CD8-positive, alpha-beta T cell (primary cell): ENCODE measurements at places on chromosomes 1 and 21.

- DNase-seq, result no peak
Measured at GRCh38 chr1:153483776-153484175, 23.3 kb upstream of the S100A7 start.

DNA sequence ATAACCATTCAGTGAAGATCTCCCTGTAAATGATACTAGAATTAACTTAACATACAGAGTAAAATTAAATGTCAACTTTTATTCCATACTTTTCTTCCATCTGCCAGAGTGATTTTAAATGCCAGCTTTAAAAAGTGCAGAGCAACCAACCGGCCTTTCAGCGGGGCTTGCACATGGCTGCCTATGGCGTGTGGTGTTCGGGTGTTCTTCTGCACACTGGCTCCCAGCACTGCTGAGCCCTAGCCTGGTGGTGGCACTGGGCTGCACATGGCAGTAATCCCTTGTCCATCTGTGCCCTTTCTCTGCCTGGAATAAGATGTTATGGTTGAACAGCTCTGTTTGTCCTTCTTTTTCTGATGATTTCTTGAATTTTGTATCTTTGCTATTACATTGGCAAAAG is 156.3 kb downstream of the SNX7 start:
- DNase-seq, result no peak

GRCh38 chr1:25936947-25937346 is 30.7 kb upstream of the STMN1 start:
- DNase-seq, result no peak

DNA sequence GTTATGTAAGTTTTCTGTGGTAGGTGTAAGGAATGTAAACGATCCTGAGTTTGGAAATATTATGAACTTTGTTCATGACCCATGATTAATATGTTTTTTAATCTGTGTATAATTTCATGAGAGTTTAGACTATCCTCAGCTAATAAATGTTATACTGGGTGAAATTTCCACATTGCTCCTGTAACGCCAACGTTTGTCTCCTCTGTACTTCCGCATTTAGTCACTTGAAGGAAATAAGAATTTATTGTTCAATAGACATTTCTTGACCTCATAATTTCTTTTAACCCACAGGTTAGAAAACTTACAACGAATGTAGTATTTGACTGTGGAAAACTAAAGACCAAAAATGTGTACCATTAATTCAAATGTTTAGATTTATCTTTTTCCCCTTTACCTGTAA is 876 bp downstream of the KCNJ15 start:
- no peak for DNase-seq

- no peak for DNase-seq
Measured at GRCh38 chr1:38569932-38570656, 289.5 kb downstream of the RRAGC start.

DNA sequence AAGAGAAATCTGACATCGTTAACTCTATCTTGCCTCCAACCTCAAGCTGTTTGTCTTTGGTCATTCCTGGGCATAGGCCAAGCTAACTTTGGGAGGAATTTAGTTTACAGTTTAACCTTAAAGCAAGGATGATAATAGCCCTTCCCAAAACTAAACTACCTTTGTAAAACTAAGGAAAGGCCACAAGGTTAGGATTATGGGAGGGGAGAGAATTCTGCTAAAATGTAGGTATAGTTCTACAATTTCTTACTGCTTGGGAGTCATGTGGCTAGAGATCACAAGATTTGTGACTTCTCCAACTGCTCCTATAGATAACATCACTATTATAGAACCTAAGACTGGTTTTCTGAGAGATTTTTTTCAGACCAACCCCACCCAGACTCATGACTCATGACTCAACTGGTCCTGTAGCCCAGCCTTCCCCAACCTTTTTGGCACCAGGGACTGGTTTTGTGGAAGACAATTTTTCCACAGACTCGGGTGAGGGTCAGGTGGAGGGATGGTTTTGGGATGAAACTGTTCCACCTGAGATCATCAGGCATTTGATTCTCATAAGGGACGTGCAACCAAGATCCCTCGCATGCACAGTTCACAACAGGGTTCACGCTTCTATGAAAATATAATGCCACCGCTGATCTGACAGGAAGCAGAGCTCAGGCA is 70.7 kb upstream of the MUTYH start:
- DNase-seq, result no peak

DNA sequence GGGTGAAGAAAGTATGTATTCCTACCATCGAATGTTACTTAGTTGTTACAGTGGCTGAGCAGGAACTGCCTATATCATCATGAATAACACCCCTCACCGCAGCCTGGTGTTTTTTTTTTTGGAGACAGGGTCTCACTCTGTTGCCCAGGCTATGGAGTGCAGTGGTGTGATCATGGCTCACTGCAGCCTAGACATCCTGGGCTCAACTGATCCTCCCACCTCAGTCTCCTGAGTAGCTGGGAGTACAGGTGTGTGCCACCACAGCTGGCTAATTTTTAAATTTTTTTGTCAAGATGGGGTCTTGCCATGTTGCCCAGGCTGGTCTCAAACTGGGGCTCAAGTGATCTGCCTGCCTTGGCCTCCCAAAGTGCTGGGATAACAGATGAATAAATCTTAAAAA is 7.3 kb downstream of the PATJ start:
- no peak for DNase-seq

DNA sequence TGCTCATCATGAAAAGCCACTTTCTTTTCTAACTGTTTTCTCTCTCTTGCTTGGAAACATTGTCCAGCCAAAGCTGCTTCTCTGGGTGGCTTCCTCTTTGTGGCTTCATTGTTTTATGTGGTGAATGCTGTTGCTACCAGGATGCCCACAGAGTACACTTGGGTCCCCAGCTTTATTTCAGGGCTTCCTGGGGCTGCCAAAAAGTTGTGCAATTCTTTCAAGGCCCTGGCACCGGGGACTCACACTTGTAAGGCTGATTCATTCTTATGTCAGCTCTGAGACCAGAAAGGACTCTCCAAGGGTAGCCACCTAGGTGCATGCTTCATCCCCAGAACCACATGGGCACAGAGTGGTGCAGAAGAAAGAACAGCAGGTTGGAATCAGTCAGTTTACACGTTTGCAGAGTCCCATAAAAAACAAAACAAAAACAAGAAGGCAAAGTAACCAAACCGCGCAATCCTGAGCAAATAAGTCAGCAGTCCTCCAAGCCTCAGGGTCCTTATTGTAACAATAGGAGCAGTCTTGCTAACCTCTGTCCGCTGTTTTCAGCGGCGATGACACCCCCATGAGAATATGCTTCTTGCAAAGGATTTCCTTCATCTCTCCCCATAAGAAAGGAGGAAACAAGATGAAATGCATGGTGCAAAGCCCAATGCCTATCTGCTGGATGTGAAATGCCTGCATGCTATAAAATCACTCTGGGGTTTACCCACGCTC is 89.9 kb upstream of the SSX2IP start:
- DNase-seq, result peak; percentile 16

DNA sequence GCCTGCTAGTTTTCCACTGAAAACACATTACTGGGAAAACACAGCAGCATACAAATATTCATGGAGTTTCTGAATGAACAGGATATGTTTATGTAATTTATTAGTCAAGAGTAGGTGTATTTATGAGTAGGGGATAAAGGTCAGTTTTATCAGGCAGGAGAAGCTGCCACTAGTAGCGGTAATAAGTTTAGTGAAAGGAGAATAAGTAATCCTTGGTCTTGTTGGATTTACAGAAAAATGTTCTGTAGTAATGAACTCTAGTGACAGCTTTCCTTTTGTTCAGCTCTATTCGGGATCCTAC is 1.2 kb downstream of the MAST2 start:
- no peak for DNase-seq

- DNase-seq, result no peak
Measured at GRCh38 chr1:245835386-245835785, 671.7 kb downstream of the SMYD3 start.

- DNase-seq, result no peak
Measured at GRCh38 chr1:39297551-39297950, 93.1 kb downstream of the MACF1 start.

DNA sequence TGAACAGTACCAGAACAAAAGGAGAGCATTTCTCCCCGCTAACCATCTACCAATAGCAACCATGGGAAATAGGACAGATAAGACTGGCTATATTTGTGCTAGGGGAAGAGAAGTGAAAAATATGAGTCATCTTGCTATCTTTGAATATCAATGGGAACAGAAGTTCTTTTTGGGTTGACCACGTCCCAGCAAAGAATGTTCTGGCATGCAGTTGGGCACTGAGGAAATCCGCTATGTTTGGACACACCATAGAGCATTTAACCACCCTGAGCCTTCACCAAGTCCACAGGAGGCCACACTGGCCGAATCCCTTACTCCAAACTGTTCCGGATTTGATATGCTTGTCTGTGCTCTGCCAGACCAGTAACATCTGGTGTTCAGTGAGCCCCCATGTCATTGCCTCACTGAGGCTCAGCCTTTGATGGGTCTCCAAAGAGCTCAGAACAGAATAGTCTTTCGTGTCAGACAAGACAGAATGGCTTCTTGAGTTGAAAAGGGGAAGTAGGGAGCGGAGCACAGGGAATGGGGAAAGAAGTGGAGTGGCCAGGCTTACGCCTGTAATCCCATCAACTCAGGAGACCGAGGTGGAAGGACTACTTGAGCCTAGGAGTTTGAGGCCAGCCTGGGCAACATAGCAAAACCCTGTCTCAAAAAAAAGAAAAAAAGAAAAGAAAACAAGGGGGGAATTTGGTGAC is 81.4 kb downstream of the SMYD2 start:
- no peak for DNase-seq

GRCh38 chr21:21064353-21064752 is 66.1 kb downstream of the NCAM2 start:
- DNase-seq, result no peak

DNA sequence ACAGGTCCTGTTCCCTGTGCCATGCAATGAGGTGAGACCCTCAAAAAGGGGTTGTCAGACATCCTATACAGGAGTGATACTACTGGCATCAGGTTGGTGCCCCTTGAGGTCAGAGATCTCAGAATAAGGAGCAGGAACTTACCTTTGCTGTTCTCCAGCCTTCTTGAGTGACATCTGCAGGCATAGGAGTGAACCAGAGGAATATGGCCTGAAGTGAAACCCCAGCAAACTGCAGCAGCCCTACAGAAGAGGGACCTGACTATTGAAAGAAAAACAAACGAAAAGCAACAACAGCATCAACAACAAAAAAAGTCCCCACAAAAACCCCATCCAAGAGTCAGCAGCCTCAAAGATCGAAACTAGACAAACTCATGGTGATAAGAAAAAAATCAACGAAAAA is 74.5 kb downstream of the CHD1L start:
- DNase-seq, result no peak

DNA sequence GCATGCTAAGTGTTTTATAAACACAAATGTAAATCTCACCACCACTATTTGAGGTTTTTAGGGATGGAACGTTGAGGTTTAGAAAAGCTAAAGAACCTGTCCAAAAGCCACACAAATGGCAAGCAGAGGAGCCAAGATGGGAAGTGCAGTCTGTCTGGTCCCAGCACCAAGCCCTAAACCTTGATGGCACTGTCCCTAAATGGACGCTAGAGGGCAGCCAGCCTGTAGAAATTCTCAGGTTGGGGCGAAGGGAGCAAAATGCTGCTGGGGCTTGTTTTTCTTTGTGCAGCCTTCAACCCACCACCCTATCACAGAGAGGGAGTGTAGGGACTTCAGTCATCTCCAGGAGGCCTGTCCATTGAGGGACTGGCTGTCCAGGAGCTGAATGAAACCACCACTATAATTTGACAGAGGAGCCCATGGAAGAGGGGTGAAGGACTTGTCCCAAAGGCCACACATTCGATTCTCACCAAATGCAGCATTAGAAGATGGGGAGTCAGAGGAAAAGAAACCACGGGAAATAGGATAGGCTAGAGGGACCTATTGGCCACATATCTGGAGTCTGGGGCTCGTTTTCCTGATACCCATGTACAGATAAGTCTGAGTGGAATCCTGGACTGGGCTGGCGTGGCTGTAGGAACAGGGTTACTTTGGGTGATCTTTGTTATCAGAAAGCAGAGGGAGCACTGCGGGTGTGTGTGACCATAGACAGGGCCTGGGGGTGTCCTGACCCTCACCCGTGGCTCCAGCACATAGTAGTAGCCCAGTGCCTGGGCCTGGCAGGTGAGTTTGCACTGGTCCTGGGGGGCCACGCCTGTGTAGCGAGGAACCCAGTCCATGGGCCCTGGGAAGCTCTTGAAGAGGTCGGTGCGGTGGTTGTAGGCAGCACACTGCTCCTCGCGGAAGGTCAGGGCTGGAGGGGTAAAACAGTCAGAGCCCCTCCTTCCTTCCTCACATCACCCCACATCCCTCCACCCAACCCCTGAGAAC is 6.1 kb downstream of the ADAMTS4 start:
- DNase-seq, result peak; percentile 85

- no peak for DNase-seq
Measured at GRCh38 chr1:226605318-226605950, 56.9 kb downstream of the STUM start.

DNA sequence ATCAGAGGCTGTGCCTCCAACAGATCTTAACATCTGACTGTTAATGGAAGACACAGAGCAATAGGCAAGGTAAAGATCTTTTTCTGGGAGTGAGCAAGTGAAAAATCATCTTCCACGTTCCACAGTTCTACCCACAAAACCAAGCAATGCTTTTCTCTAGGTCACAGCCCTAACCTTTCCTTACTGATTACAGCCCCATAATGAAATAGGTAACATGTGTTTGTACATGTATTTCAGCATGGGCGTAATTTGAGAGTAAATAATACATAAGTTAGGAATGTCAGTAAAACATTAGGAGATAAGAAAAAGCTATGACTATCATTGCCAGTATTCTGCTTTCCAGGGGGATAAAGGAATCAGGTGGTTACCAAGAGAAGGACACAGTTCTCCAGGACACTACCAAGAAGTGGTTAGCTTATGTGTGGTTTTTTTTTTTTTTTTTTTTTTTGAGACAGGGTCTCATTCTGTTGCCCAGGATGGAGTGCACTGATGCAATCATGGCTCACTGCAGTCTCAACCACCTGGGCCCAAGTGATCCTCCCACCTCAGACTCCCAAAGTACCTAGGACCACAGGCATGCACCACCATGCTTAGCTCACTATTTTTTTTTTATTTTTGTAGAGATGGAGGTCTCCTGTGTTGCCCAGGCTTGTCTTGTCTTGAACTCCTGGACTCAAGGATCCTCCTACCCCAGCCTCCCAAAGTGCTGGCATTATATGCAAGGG is 72.0 kb downstream of the DAP3 start:
- DNase-seq, result no peak

GRCh38 chr1:1763657-1764621 is 14.3 kb downstream of the NADK start:
- peak; percentile 47 for DNase-seq

GRCh38 chr1:117150316-117150715 is 28.8 kb upstream of the TRIM45 start:
- DNase-seq, result no peak

- DNase-seq, result no peak
Measured at GRCh38 chr1:151980287-151981177, 13.1 kb downstream of the S100A10 start.

- no peak for DNase-seq
Measured at GRCh38 chr21:43926196-43926595, 61.2 kb downstream of the AGPAT3 start.
